ENCODE measurements at places on chromosomes 2 and 18. TPM values are rescaled to one million over a fixed set of nuclear protein-coding genes. Genes with fewer than 3 reads are reported as not detected.
A peak's percentile ranks its signal among the peaks of the same experiment; 100 is the strongest.

- H3K27me3 ChIP-seq: no peaks in the 10 kb centered on the region
- peaks cover 57% of the 10 kb centered on the region for H3K4me1 ChIP-seq
- H3K36me3 ChIP-seq: peaks cover 1% of the 10 kb centered on the region
- DNase-seq: no peak
- H3K27ac ChIP-seq: peak overlapping the region; percentile 95
Observed at GRCh38 chr18:12656605-12656937, 1.3 kb downstream of the SPIRE1 start.

- no peak for DNase-seq
- H3K4me1 ChIP-seq: no peaks in the 10 kb centered on the region
- H3K36me3 ChIP-seq: peaks cover 16% of the 10 kb centered on the region
- H3K27ac ChIP-seq: no peak overlapping the region
- peaks cover 4% of the 10 kb centered on the region for H3K27me3 ChIP-seq
Observed at GRCh38 chr2:187158452-187158851, 289.6 kb downstream of the CALCRL start.

ONECUT2 gene
- total RNA-seq: 0.05 TPM

NBAS gene
- 66.5 TPM for total RNA-seq

DNA sequence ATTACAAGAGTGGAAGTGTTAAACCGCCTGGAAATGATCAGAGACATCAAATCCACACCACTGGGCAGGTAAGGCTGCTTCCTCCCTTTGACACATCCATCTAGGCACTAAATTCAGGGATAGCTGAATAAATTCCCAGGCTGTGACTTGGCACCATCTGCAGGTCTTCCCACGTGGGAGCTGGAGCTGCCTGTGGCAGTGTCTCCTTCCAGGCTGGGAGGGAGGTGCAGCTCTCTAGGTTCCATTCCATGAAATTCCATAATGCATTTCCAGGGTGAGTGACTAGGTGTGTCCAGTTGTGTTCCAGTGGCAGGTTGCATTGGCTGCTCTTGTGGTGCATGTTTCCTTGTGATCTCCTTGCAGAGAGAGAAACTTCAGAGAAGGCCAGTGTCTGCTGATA, 188.9 kb upstream of the CXCR4 start:
- no peaks in the 10 kb centered on the region for H3K4me1 ChIP-seq
- H3K27me3 ChIP-seq: peaks cover 11% of the 10 kb centered on the region
- DNase-seq: no peak
- no peak overlapping the region for H3K27ac ChIP-seq
- no peaks in the 10 kb centered on the region for H3K36me3 ChIP-seq

SH3RF3 gene
- 58.8 TPM for total RNA-seq

- no peak overlapping the region for H3K4me3 ChIP-seq
- no peaks in the 10 kb centered on the region for H3K27me3 ChIP-seq
- H3K4me1 ChIP-seq: peaks cover 8% of the 10 kb centered on the region
- H3K36me3 ChIP-seq: no peaks in the 10 kb centered on the region
Observed at GRCh38 chr2:28439127-28439526, 46.5 kb downstream of the FOSL2 start.

DNA sequence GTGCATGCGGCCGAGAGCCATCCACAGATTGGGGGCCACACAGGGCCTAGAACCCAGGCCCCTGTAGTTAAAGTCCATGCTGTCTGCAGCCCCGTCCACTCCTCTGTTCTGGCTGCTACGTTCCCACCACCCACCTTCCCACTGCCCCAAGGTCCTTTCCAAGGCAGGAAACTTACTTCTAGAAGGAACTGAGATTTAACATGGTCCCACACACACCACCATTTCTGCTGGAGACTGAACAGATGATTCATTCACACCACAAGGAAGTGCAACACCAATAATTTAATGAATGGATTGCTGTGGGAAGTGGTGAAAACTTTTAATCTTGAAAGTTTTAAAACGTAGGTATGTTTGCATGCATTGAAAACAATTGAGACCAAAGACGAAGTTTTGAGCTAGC, 95.2 kb downstream of the LBH start:
- peaks cover 2% of the 10 kb centered on the region for H3K4me1 ChIP-seq
- no peaks in the 10 kb centered on the region for H3K27me3 ChIP-seq
- no peak for DNase-seq
- no peaks in the 10 kb centered on the region for H3K36me3 ChIP-seq

DNA sequence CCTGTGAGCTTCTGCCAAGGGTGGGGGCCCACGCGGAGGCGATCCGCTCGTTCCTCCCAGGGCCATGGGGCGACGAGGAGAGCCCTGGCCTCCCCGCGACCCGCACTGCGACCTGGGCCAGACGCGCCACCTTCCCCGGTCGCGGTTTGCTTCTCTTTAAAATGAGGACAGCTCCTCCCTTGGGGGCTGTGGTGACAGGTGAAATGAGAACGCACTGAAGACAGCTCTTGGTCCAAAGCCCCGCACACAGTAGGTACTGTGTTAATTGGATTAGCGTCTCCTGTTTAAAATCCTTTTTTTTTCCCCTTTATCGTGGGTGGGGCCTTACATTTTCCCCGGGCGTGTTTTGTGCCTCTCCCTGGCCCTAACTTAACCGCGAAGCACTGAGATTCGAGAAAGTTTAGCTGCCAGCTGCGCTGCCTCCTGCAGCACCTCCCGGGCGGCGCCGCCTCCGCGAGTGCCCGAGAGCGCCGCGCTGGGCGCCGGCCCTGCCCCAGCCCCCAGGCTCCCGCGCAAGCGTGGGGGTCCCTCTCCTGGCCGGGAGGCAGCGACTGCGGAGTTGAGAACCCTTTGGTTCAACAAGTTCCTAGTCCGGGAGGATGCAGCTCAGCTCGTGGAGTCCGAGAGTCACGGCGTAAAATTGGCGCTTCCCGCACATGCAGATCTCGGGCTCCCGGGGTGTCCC, 1.1 kb downstream of the HPCAL1 start:
- H3K4me3 ChIP-seq: peak overlapping the region; percentile 83
- H3K27ac ChIP-seq: no peak overlapping the region
- H3K27me3 ChIP-seq: no peaks in the 10 kb centered on the region
- peaks cover 10% of the 10 kb centered on the region for H3K4me1 ChIP-seq

NXPH2 gene
- not detected for total RNA-seq

- DNase-seq: no peak
- no peaks in the 10 kb centered on the region for H3K27me3 ChIP-seq
- peaks cover 7% of the 10 kb centered on the region for H3K36me3 ChIP-seq
- peak overlapping the region; percentile 86 for H3K27ac ChIP-seq
- H3K4me1 ChIP-seq: peaks cover 29% of the 10 kb centered on the region
Observed at GRCh38 chr2:148130581-148130980, 109.7 kb downstream of the MBD5 start.

DNA sequence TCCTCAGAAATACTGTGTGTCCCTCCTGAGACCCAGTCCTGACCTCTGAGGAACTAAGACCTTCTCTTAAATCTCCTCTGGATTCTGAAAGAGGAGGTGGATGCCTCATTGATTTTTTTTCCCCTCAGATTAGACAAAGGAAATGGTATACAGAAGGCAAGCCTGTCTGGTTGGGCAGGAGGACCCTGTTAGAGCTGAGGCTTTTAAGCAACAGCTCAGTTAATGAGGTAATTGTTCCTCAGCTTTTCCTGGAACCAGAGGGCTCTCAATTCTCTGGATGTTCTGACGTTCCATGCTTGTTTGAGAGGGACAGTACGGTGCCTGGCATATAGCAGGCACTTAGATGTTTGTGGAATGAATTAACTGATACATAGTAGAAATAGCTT, 61.7 kb upstream of the MCFD2 start:
- no peaks in the 10 kb centered on the region for H3K4me1 ChIP-seq
- H3K4me3 ChIP-seq: no peak overlapping the region
- peaks cover 20% of the 10 kb centered on the region for H3K36me3 ChIP-seq

DNA sequence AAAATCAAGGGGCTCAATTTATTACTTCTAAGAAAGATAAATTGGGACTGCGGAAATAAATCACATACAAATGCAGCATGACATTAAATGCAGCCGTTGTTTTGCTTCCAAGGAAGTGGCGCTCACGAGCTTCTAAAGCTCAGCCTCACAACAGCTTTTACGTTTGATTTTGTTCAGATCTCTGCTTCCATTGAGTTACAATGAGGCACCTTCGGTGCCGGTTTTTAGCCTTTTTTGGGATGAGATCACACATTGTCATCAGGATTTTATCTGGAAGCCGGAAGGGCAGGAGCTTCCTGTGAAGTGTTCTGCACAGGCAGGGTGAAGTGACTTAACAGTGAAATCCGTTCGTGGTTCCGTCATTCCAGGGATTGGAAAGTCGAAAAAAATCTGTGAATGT, 209.8 kb downstream of the DCDC2C start:
- no peaks in the 10 kb centered on the region for H3K27me3 ChIP-seq
- no peaks in the 10 kb centered on the region for H3K36me3 ChIP-seq
- H3K4me3 ChIP-seq: no peak overlapping the region
- peaks cover 11% of the 10 kb centered on the region for H3K4me1 ChIP-seq
- DNase-seq: no peak

CPLX4 gene
- not detected for total RNA-seq

NCKAP5 gene
- total RNA-seq: 0.87 TPM

CASP8 gene
- 7.6 TPM for total RNA-seq

- no peak overlapping the region for H3K27ac ChIP-seq
- no peaks in the 10 kb centered on the region for H3K36me3 ChIP-seq
- H3K4me3 ChIP-seq: no peak overlapping the region
- no peak for DNase-seq
Observed at GRCh38 chr18:23094411-23095190, 40.7 kb upstream of the CABLES1 start.

UGT1A10 gene
- not detected for total RNA-seq

GKN2 gene
- total RNA-seq: not detected

TXNDC2 gene
- total RNA-seq: 0.28 TPM

GRCh38 chr18:32588191-32588590, 117.5 kb upstream of the GAREM1 start:
- peaks cover 2% of the 10 kb centered on the region for H3K27me3 ChIP-seq
- no peaks in the 10 kb centered on the region for H3K4me1 ChIP-seq
- no peak overlapping the region for H3K27ac ChIP-seq
- peaks cover 2% of the 10 kb centered on the region for H3K36me3 ChIP-seq

CDH7 gene
- not detected for total RNA-seq

GRCh38 chr2:234279637-234280036, 217.2 kb downstream of the ARL4C start:
- no peak overlapping the region for H3K27ac ChIP-seq
- no peaks in the 10 kb centered on the region for H3K36me3 ChIP-seq
- no peaks in the 10 kb centered on the region for H3K27me3 ChIP-seq

DNA sequence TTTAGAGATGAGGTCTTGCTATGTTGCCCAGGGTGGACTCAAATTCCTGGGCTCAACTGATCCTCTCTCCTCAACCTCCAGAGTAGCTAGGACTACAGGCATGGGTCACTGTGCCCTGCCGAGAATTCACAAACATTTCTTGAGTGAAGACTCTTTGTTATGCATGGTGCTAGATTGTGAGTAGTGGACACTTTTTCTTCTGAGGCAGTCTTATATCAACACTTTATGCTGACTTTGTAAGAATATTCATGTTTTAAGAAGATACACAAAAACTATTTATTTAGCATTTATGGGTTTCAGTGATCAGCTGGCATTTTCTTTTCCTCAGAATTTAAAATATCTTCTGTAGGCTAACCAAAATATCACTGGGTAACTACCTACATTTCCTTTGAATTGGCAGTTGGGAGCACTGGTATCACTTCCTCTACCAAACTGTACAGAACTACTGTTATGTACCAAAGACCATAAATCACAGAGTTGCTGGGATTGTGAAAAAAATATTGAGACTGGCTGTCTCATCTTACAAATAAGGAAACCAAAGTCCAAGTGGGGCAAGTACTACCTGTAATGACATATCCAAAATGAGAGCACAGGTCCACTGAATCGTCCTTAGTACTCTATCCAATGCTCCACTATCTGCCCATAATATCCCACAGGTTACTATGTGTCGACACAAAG, 34.0 kb downstream of the DOCK10 start:
- H3K36me3 ChIP-seq: peaks cover 2% of the 10 kb centered on the region
- peaks cover 42% of the 10 kb centered on the region for H3K4me1 ChIP-seq
- no peak for DNase-seq
- no peak overlapping the region for H3K27ac ChIP-seq
- H3K4me3 ChIP-seq: no peak overlapping the region

GRCh38 chr2:74328573-74328972, 14.6 kb downstream of the SLC4A5 start:
- H3K27ac ChIP-seq: no peak overlapping the region
- no peaks in the 10 kb centered on the region for H3K27me3 ChIP-seq
- H3K36me3 ChIP-seq: no peaks in the 10 kb centered on the region
- H3K4me1 ChIP-seq: no peaks in the 10 kb centered on the region

CCDC68 gene
- not detected for total RNA-seq

DNA sequence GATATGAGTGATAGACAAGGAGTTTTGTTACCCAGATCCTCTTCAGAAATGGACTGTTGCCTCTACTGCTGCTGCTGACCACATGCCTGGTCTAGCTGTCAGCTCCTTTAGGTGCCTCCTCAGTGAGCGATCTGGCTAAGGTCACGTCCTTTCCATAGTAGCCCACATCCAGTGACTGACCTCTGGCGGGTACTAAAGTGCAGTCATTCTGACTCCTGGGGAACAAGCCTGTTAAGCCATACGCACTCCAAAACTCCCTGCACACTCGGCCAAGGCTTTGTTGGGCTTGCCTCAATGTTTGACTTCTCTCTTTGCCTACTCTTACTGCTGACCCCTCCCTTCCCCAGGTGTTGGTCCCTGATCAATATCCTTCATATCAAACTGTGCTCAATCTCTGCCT, 685.2 kb downstream of the IRS1 start:
- H3K36me3 ChIP-seq: no peaks in the 10 kb centered on the region
- H3K27me3 ChIP-seq: no peaks in the 10 kb centered on the region
- no peak overlapping the region for H3K4me3 ChIP-seq

GRCh38 chr2:47208852-47209606, 53.9 kb upstream of the STPG4 start:
- no peaks in the 10 kb centered on the region for H3K27me3 ChIP-seq
- H3K4me3 ChIP-seq: no peak overlapping the region
- peak overlapping the region; percentile 75 for H3K27ac ChIP-seq
- H3K36me3 ChIP-seq: peaks cover 2% of the 10 kb centered on the region

DNA sequence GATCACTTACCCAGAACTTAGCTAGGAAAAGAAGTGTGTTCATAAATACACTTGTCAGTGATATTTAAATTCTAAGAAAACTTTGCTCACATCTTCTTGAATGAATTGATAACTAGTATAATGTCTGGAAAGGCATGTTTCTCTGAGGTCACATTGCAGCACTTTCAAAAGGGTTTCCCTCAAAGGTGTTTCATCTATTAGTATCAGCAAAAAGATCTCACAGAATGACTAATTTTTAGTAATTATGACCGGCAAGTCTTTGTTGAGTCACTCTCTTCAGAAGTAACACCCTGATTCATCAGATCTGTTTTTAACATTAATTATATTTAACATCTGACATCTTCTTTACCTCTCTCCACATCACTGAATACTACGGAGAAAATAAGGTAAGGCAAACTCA, 222.3 kb downstream of the IKZF2 start:
- H3K27ac ChIP-seq: no peak overlapping the region
- no peak overlapping the region for H3K4me3 ChIP-seq
- no peaks in the 10 kb centered on the region for H3K27me3 ChIP-seq
- peaks cover 3% of the 10 kb centered on the region for H3K4me1 ChIP-seq
- no peak for DNase-seq

SLC4A3 gene
- total RNA-seq: 9.7 TPM

HNMT gene
- total RNA-seq: 2.0 TPM

- H3K27ac ChIP-seq: no peak overlapping the region
- peaks cover 9% of the 10 kb centered on the region for H3K4me1 ChIP-seq
- no peak overlapping the region for H3K4me3 ChIP-seq
- H3K27me3 ChIP-seq: no peaks in the 10 kb centered on the region
Observed at GRCh38 chr2:232367591-232368233, 10.8 kb upstream of the ALPP start.
